Stimulated activated CD4-positive, alpha-beta T cell treated with anti-CD3 and anti-CD28 coated beads, Interleukin-1b, Interleukin-23, amount 100 ng/mL, for 4 hours (primary cell): ENCODE measurements at places on chromosomes 7 and 10.

- no peak for DNase-seq
Observed at GRCh38 chr10:17406036-17406834, 48.2 kb downstream of the ST8SIA6 start.

DNA sequence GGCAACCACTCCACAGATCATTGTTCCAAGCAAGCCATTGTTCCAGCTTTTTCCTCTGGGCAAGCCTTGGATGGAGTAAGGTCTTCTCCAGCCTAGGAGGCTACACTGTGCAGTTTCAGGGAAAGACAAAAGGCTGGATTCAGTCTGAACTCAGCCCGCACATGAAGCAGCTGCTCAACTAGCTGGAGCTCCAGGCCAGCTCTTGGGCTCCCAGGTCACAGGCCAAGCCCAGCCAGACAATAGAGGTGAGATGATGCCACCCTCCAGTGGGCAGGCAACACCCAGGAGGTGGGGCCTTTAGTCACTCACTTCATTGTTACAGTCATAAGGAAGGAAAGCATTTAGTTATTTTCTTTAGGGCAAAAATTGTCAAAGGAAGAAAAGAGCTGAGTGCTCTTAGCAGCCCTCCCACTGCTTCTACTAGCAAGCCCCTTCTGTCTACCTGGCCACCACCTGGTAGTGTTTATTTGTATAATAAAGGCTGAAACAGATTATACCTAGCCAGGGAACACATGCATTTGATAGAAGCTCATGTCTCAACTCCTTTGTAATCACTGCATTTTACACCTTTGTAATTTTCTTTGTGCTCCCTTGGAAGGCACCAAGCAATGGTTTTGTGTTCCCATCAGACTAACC is 253.4 kb downstream of the WDR11 start:
- DNase-seq = no peak

GRCh38 chr7:29197916-29198315 is 3.3 kb downstream of the CHN2 start:
- DNase-seq = no peak

DNA sequence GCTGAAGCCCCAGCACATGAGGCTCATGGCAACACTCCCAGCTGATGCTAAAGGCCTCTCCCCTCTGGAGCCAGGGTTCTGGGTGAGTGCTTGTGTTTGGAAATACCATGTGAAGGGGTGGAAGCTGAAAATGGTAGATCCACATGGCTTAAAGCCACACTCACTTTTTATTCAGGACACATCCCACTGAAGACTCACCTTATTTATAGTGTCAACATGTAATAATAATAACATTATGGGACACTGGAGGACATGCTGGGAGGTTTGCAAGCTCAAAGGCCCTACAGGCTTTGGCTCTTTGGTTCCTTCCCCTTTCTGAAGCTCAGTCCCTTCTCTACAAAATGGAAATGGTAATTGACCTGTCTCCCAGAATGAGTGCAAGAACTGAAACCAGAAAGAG is 318.0 kb downstream of the GRID1 start:
- no peak for DNase-seq

GRCh38 chr10:43665054-43665453 is 16.4 kb upstream of the ZNF32 start:
- DNase-seq = no peak

- no peak for DNase-seq
Observed at GRCh38 chr7:18226598-18226997, 199.0 kb upstream of the PRPS1L1 start.

- DNase-seq = no peak
Observed at GRCh38 chr7:131173145-131173890, 154.4 kb upstream of the MKLN1 start.

DNA sequence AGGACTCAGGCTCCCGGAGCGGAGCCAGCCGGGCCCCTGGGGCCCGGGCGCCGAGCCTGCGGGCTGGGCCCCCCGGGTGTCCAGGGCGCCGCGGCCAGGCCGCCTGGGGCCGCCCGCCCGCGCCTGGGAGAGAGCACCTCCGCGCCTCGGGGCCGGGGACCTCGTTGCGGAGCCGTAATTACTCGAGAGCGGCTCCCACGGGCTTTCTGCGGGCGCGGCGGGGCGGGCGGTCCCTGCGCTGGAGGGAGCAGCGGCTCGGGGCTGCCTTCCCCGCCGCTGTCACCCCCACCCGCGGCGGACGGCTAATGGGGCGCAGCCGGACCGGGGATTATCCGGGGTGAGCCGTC is 1.5 kb downstream of the GNB2 start:
- no peak for DNase-seq

DNA sequence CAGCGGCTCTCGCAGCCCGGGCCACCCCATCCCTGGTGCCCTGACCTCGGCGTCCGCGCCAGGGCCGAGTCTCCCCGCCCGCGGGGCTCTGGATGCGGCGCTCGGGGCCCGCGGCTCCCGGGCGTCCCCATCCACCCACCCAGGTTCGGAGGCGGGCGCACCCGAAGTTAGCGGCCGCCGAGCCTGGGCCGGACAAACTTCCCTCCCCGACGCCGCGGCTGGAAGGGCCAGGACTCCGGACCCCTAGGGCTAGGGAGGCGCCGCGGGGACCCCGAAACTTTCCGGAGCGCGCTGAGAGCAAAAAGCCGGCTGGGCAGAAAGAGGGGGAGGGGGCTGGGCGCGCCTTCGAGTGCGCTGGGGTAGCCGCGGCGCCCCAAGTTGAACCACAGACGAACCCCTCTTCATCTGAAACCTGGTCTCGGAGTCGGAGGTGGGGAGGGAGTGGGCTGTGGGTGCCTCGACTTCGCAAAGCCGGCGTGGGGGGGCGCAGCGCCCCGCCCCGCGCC is 3.7 kb upstream of the ELFN1 start:
- DNase-seq = no peak

DNA sequence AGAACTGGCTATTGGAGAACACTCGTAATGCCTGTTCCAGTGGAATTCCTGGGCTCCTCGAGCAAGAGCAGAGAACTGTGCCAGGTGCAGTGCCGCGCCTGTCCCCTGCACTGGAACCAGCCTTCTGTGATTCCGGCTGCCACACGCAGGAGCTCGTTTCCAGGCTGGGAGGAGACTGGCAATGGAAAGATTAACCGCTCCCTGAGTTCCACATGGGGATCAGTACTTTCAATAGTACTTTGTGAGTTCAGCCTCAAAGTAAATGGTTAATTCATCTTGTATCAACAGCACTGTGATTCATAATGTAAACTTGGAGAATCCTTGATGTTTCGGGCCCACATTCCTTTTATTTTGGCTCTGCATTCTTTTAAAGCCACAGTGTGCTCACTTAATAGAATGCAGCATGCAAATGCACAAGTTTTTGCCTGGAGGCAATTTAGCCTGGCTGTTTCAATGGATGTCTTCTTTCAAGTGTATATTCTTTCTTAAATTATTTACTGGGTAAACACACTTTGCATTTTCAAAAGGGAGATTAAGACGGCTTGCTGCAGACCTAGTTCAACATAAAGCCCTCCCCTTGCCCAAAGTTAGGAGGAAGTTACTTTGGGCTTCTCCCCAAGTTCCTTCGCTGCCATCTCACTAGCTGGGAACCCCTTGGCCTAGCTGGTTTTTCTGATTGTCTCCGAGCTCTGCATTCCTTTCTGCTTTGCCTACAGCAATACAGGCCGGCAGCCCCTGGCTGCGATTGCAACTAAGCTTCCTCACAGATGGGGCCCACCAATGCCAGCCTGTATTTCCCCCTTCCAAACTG is 138.1 kb upstream of the TCF7L2 start:
- no peak for DNase-seq

DNA sequence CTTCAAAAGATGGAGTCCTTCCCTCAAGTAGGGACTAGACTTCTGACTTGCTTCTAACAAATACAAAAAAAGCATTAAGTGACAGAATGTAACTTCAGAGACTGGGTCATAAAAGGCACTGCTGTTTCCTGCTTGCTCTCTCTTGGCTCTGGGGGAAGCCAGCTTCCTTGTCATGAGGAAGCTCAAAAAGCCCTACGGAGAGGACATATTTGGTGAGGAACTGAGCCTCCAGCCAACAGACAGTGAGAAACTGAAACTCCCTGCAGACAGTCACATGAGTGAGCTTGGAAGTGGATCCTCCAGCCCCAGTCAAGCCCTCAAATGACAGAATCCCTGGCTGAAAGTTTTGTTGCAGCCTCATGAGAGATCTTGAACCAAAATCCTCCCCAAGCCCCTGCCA is 26.3 kb upstream of the SLC35G1 start:
- no peak for DNase-seq

- DNase-seq = peak; percentile 50
Observed at GRCh38 chr10:84138478-84139125, 707 bp upstream of the GHITM start.

DNA sequence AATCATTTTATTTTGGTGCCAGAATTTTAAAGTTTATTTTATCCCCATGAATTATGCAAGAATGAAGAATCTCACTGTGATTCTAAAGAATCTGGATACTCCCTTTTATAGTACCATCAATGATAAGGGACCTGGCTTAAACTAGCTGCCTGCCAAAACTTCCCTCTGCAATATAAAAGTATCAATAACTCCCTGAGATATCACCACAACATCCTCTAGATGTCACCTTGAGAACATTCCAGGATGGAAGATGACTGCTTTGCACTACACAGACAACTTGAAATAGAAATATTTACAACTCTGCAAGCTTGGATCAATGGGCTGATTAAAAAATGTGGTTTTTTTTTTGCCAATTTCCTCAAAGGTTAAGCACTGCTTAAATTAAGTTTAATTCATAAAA is 142.1 kb downstream of the SLC25A13 start:
- no peak for DNase-seq

- DNase-seq = no peak
Observed at GRCh38 chr10:110664483-110665420, 20.6 kb downstream of the RBM20 start.

DNA sequence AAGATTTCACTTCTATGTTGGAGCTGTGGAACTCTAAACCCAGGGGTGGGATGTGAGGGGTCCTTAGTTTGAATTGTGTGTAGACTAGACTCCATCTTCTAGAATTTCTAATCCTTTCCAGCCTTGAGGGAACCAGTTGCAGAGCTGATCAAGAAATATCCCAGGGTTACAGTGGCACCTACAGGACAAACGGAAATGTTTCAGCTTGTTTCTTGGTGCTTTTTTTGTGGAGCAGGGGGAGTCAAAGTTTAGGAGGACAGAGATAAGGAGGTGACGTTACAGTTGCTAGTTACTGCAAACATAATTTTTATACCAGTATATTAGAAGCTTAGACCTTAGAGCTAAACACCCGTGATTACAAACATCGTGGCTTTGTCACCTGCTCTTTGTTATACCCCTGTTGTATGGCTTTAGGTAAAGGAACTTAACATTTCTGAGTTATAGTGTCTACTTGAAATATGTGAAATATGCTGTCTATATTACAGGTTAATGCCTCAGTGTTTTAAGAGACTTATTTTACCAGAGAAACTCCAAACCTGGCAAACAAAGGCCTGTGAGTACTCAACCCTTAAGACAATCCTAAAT is 84.5 kb upstream of the DYNC1I1 start:
- no peak for DNase-seq

- DNase-seq = no peak
Observed at GRCh38 chr10:70952401-70952800, 64.0 kb upstream of the PCBD1 start.

DNA sequence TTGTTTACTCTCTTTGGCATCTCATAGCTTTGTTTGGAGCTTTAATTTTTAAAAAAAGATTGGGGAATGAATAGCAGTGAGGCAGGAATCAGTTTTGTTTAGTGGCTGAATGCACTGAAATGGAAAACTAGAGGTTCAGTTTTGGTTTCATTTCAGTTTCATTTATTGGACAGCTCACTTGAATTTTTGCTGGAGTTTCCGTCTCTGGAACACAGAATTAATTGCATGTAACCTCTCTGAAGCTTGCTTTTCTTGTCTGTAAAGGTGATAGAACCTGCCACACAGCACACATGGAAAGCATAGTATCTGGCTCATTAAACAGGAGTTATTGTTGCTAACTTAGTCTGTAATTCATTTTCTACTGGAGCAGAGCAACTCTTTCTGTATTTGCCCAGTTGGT is 7.1 kb downstream of the GRM8 start:
- DNase-seq = no peak
